GM20000 (cell line): ENCODE measurements at places on chromosomes 13 and 19.

DNA sequence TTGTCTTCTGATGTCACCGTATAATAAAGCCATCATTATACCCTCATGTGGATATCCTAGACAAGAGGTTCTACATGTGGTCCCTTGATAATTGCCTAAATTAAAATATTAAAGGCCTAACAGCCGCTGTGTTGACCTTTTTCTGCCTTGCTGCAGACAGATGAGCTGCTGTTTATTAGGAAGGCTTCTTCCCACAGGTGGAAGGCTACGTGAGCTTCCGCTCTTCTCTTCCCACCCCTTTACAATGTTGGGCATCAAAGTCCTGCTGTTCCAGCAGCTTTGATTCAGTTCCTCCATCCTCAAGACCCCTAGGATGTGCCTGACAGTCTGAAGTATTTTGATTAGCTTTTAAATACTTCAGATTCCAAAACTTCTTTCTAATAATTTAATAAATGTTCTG is 217.1 kb downstream of the PCCA start:
- DNase-seq: no peak

GRCh38 chr13:34035676-34036325 is 217.9 kb downstream of the RFC3 start:
- DNase-seq: no peak

GRCh38 chr19:34962687-34963572 is 1.1 kb downstream of the ZNF792 start:
- peak; percentile 36 for DNase-seq

DNA sequence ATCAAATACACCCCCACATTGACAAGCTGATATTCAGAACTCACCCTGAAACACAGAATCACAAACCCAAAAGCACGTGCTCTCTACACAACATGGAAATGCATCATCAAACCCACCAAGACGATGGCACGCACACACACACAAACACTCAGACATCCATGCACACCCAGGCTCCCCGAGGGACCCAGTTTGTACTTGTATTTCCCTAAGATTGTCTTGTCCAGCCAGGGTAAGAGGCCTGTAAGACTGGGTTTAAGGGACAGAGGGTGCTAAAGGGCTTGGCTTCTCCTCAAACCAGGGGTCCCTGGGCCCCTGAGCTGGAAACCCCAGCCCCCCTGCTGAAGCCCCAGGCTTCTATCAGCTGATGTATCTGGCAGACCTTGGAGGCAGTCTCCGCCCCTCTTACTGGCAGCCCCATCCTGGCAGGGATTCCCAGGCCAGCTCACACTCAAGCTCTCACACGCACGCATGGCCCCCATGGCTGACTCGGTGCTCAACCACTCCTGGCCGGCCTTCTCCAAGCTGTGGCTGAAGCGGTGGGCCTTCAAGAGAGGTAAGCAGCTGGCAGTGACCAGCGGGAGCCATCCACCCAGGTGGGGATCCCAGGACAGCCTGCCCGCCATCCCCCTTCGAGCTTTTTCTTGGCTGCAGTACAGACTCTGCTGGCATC is 6.5 kb downstream of the ARHGEF18 start:
- DNase-seq: no peak

- DNase-seq: no peak
Measured at GRCh38 chr13:45508776-45509175, 44.0 kb downstream of the COG3 start.

DNA sequence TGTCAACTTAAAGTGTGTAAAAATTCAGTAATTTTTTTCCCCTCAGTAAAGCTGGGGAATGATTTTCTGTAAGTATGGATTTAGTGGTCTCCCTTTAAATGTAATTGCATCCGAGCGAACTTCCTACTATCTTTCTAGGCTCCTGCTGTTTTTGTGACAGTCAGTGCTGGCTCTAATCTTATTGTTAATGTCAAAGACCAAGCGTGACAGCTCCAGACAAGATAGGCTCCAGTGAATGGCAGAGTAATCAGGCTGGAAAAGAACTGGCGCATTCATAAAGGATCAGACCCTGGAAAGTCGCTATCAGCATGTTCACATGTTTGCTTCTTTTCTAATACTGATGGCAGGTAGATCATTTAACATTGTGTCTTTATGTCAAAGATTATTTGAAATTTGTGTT is 908.0 kb upstream of the ATXN8OS start:
- DNase-seq: no peak

DNA sequence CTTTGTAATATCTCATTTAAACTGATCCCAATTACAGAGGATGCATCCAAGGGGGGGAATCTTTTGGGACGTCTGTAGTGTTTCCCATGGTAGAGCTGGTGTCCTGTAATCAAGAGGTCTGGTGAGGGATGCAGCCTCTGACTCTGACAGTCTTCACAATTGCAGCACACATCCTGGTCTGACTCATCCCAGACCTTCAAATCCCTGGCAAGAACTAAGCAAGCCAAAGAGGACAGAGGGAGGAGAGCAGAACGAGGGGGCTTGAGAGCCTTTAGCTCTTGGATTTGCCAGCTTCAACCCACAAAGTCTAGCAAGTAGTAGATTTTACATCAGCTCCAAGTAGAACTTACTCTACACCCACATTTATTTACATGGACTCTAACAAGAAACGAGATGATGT is 17.3 kb upstream of the FCGBP start:
- DNase-seq: no peak
